ENCODE measurements at places on chromosomes 5 and 9. TPM values are rescaled to one million over a fixed set of nuclear protein-coding genes. Genes with fewer than 3 reads are reported as not detected.
A peak's percentile ranks its signal among the peaks of the same experiment; 100 is the strongest.

Gene CKMT2
- total RNA-seq: 0.96 TPM

Gene MTREX
- 42.2 TPM for total RNA-seq

Gene NXNL2
- not detected for total RNA-seq

Gene SPINK4
- total RNA-seq: not detected

Gene SURF4
- total RNA-seq: 87.2 TPM

Gene TAF11L10
- total RNA-seq: not detected

Gene ZNF367
- total RNA-seq: 2.8 TPM

Gene ARSK
- total RNA-seq: 2.2 TPM

Gene GABRB2
- total RNA-seq: not detected

Gene PRELID2
- total RNA-seq: 4.8 TPM

DNA sequence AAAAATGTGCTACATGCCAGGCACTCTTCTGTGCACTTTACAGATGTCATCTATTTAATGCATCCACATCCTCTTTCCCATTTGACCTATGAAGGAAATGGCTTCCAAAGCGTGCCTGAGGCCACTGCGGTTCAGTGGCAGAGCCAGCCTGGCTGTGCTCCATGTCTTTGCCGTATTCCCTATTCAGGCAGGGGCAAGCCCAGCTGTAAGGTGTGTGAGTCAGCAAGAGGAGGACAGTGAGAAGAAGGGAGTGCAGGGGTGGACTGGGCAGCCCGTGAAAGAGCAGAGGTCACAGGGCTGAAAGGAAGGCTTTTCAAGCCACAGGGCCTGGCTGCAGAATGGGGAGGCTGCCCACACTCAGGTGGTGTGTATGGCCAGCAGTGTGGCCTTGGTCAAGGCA lies 91.7 kb downstream of the HRH2 start:
- ATAC-seq: peak; percentile 76

DNA sequence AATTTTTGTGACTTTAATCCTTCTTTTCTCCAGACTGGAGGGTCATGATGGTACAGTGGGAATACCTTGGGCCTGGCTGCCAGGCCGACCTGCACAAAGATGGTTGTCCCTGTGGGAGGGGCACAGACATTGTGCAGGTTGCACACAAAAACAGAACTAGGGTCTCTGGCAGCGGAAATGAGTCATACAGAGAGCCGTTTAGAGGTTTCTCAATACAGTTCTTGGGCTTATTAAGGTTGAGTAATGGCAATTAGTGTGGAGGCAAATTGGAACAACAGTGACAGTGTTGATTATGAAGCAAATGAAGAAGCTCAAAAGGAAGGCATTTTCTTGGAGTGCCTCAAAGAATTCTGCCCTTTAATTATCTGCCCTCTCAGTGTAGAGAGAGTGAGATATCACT lies 173.6 kb downstream of the TENT4A start:
- no peak for ATAC-seq

DNA sequence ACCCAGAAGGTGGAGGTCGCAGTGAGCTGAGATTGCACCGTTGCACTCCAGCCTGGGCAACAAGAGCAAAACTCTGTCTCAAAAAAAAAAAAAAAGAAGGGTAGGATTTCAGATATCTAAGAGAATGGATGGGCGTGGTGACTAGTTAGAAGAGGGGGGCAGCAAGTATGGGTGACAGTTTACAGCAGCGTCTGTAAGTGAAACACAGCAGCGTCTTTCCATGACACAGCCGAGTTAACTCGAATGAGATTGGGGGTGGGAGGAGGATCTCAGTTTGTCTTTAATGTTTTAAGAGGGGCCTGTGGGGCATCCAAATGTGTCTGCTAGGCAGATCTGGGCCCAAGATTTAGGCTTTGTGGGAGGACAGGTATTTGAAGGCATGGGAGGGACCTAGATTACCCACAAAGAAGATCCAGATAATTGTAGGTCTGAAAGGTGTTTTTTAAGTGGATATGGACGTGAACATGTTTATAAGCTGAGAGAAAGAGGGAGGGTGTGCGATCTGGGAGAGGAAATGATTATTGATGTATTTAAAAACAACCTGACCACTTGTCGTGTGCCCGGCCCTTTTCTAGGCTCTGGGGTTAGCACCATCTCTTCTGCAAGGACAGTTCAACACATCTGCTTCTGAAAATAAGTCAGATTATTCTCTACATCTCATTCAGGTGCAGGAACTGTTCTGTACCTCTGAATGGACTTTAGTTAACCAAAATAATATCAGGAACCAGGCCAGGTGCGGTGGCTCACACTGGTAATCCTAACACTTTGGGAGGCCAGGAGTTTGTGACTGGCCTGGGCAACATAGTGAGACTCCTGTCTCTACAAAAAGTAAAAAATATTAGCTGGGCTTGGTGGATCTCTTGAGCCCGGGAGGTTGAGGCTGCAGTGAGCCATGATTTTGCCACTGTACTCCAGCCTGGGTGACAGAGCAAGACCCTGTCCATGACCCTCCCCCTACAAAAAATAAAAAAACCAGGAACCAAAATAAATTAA lies 2.5 kb downstream of the CEP78 start:
- no peak for ATAC-seq

- no peak for ATAC-seq
Measured at GRCh38 chr9:124388275-124389048, 26.8 kb downstream of the PSMB7 start.

- ATAC-seq: no peak
Measured at GRCh38 chr9:94993821-94994165, 267.3 kb downstream of the AOPEP start.

- no peak for ATAC-seq
Measured at GRCh38 chr9:85909390-85909789, 31.6 kb upstream of the NAA35 start.

DNA sequence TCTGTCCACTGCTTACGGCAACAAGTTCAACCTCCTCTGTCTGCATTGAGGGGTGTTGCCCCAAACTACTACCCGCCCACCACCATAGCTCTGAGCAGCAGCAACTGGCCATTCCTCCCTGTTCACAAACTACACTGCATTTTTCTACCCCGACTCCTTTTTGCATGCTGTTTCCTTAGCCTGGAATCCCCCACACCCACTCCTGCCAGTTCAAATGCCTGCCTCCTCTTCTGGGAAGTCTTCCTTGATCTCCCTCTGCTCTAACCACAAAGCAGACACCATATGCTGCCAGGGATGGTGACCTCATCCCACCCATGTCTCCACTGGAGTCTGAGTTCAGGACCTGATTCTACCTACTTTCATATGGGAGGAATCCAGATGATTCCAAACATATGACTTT lies 13.3 kb downstream of the ALDH1B1 start:
- no peak for ATAC-seq

DNA sequence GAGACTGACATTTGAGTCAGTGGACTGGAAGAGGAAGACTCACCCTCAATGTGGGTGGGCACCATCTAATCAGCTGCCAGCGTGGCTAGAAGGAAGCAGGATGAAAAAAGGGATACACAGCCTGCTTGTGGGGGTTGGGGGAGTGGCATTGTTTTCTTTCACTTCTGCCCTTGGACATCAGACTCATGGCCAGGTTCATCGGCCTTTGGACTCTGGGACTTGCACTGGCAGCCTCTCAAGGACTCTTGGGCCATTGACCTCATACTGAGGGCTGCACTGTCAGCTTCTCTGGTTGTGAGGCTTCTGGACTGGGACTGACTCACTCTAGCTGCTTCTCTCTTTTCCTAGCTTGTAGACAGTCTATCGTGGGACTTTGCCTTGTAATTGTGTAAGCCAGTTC lies 374.9 kb downstream of the TLE1 start:
- no peak for ATAC-seq

DNA sequence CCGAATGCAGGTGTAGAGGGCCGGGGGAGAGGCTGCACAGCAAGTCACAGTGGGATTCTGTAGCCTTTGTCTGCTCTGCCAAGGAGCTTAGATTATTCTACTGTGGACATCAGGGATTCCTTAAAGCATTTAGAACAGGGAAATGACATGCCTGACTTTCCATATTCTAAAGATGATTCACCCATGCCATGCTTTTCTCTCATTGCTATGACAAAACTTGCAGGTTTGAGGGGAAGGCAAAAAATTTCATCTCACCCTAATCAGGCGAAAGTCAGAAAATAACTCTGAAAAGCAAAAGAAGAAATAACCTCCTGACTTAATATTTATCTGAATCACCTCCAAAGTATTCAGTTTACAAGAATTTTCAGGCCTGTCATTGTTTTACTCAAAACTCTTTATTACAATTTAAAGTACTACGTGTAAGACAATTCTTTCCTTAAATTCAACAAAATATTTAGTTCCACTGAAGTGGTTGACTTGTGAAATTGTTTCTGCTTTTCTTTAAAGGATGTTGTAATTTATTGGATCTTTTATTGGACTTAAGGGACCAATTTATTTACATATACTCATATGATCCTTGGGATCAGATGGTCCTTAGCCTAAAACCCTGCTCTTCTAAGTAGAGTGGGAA lies 30.0 kb upstream of the GAS1 start:
- no peak for ATAC-seq

DNA sequence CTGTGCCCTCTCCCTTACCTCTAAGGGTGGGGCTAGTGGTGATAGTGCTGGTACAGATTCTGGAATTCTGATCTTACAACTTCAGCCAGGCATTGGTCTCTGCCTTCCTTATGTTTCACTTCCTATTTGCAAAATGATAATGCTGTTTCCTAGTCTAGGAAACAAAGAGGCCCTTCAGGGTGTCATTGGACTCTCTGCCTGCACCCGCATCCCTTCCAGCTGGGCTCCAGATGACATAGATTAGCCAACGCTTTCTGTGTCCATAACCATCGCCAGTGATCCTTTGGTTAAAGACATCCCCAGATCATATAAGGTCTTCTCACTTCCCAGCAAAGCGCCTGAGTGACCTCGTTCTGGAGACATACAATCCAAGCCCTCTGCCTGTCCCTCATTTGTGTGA lies 180.7 kb downstream of the ERCC6L2 start:
- no peak for ATAC-seq

DNA sequence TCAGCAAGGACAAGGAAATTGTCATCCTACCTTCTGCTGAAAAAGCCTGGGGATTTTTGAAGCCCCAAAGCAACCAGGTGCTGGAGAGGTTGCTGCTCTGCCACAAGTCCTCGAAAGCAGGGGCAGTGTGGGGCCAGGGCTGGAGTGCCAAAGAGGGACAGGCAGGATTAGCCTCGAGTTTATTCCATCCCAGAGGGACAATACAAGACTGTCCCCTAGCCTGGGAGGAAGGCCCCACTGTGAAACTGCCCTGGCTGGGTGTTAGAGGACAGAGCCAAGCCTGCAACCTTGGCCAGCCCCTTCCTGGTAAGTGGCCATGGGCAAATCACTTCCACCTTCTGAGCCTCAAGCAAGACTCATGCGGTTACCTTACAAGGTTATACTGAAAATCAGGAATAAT lies 55.1 kb downstream of the WHRN start:
- ATAC-seq: no peak

- ATAC-seq: no peak
Measured at GRCh38 chr5:1167361-1167727, 34.1 kb upstream of the SLC6A19 start.

DNA sequence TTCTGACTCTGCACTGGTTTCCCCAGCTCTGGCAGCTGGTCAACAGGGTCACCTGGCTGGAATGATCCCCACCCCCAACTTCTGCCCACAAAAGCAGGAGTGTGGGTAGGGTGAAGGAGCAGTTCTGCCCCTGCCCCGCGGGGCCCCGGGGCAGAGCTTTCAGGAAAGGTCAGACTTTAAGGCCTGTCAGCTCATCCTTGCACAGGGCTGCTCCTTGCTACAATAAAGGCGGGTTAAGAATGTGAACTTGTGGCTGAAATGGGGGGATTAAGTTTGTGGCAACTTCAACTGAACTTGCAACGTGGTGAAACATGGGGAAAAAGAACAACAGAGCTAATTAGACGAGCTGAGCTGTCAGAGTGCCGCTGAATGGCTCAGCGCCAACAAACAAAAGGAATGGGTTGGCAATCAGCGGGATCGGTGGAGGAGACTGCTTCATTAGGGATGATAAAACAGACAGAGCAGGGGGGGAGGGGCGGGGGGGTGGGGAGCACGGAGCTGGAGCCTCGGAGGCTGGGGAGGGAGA lies 50.8 kb downstream of the CRB2 start:
- no peak for ATAC-seq

- no peak for ATAC-seq
Measured at GRCh38 chr5:86526811-86527348, 90.9 kb upstream of the COX7C start.

DNA sequence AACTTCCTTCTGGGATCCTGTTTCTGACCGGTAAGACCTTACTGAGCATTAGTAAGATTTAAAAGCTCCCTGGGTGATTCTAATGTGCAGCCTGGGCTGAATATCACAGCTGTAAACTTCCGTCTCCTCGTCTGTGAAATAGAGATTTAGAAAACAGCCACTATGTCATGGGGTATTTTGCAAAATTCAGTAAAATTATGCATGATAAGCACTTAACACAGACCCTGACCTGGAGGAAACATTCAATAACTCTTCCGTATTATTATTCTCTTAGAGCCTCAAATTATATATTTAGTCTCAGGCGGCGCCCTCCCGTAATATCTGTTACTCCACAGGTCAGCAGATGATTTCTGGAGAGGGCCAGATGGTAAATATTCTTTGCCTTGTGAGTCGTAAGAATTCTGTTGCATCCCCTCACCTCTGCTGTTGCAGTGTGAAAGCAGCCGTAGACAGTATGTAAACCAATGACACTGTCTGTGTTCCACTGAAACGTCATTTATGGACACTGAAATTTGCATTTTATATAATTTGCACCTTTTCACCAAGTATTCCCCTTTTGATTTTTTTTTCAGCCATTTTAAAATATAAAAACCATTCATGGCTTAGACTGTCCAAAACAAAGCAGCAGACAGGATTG lies 39.2 kb upstream of the RARS1 start:
- ATAC-seq: no peak

DNA sequence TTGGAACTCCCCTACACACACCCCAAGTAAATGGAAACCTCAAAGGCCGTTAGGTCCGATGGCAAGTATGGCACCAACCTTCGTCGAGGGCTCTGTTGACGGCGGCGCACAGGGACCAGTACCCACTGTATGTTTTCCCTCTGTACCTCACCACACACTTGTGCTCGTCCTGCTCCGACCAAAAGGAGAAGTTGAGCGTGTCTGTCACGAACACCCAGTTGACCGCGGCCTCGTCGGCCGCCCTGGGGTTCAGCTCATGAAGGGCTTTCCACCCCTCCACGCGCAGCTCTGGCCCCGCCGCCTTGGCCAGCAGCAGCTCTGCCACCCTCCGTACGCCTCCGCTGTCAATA lies 24.0 kb downstream of the HNRNPK start:
- ATAC-seq: peak; percentile 45

- no peak for ATAC-seq
Measured at GRCh38 chr5:154945695-154946301, 4.9 kb downstream of the MRPL22 start.

DNA sequence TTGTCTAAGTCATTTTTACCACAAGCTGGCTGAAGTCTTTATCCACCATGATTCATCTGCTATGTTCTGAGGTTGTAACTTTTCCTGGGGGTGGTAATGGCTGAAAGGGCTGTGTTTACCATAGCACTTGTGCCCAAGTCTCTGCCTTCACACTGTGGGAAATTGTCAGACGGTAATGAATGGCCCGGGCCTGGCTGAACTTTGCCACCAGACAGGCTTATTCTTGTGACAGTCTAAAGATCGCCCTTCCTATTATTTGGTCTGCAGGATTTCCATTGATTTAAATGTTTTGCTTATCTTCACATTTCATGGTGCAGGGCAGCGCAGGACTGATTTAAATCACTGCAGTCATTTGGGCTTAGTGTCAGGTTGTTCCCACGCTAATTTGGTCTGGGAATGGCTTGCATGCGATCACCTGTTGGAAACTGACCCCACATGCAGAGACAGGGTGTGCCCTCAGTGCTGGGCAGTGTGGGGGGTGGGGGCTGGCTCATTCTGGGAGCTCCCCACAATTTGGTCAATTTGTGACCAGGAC lies 109.3 kb upstream of the ICE1 start:
- no peak for ATAC-seq

- no peak for ATAC-seq
Measured at GRCh38 chr9:127558581-127559246, 53.4 kb upstream of the STXBP1 start.

- no peak for ATAC-seq
Measured at GRCh38 chr5:5480481-5481111, 58.1 kb downstream of the ICE1 start.
